Foreskin fibroblast (primary cell): ENCODE measurements at places on chromosomes 2 and 18.

GRCh38 chr2:107430006-107430405, 396.7 kb upstream of the RGPD4 start:
- DNase-seq = no peak

DNA sequence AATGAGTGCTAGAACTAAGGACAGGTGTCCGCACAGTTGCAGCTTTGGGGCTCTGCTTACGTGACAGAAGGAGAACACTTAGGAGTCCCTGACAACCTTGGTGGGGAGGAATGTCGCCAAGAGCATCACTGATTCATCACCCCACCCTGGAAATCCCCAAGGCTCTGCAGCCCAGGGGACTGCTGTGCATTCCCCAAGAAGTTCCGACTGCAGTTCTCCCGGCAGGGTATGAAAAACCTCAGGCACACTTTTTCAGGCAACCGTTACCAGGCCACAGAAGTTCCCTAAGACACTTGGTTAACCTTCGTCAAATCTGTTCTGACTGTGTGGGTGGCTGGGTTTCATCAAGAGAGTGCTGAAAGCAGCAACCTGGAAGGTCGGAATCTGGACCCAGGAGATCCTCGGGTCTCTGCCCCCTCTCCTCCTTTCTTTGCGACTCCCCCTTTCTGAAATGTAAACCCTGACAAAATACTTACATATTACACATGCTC, 192.1 kb upstream of the CXCR4 start:
- no peak for DNase-seq

DNA sequence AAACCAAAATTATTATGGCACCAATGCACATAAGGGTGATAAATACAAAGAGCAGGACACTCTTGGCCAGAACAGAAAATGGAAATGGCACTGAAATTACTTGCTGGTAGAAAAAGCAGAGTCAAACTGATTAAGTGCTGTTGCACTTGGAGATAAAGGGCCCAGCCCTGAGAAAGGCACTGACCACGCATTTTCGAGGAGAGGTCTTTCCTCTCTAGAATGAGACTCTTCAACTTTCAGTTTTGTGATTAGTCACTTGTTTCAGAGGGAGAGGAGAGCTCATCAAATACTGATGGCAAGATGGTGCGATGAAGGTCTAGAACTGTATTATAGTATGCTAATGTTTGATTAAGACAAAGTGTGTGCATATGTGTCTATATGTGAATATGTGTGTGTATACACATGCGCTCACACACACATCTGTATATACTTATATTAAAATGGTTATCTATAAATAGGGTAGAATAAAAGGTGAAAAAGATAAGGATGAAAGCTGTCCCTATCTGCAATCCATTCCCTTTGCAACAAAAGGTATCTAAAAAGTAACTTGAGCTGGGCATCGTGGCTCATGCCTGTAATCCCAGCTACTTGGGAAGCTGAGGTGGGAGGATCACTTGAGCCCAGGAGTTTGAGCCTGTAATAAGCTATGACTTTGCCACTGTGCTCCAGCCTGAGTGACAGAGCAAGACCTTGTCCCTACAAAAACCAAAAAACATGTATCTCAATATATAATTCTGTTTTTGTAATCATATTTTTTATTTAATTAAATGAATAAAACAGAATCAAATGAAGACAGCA, 48.8 kb upstream of the ZDBF2 start:
- DNase-seq = no peak

DNA sequence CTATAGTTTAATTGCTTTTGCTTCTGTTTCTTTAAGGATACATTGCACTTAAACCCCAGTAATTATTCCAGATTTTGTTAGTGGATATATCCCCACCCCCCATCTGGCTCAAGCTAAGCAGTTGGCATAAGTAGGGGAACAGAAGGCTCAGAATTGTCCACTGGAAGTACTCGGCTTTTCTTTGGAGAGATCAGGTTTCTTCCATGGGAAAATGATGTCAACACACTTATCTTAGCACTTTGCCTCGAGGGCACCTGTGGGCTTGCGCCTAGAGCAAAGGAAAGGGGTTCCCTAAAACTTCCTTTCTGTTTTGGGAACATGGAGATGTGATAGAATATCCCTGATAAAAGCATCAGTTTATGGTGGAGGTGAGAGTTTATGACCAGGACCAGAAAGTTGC, 130.6 kb downstream of the FMNL2 start:
- DNase-seq = peak; percentile 37

DNA sequence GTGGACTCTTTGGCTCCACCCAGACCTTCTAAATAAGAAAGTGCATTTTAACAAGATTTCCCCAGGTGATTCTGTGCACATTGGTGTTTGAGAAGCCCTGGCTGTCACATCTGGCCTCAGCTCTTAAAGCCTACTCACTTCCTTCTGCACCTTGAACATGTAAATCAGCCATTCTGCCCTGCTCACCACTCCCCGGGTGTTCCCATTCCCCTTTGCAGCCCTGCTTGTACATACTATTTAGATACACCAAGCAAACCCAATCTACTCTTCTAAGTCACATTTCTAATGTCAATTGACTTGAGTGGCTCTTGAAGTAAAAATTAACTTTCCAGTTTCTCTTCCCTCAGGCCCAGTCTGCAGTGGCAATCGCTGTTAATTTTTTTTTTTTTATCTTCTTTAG, 13.1 kb upstream of the SCN1A start:
- DNase-seq = no peak

- peak; percentile 69 for DNase-seq
Measured at GRCh38 chr2:216690853-216691741, 4.3 kb downstream of the IGFBP5 start.

DNA sequence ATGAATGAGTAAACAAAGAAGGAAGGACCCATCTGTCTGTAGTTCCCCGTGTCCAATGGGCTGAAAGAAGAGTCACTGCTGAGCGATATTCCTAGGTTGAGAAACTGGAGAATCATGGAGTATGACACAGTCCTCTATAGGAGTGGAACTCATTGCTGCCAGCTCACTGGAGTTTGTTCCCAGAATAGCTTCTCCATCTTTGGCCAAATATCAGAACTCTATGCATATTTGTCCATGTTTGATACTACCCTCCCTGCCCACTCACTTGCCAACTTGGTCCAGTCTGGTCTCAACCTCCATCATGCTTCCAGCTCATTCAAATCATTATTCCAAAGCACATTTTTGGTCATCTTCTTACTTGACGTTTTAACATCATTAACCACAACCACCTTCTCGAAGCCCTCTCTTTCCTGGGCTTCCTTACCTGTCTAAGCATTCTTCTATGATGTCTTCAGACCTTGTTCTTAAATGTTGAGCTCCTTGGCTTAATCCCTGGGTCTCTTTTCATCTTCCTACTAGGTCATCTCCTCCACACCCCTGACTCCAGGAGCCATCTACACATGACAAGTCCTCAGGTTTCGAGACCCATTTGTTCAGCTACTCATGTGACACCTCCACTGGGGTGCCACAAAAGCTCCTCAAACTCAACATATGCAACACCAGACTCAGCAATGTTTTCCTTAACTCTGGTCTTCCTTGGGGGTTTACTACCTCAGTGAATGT, 221.6 kb downstream of the MYCN start:
- no peak for DNase-seq

DNA sequence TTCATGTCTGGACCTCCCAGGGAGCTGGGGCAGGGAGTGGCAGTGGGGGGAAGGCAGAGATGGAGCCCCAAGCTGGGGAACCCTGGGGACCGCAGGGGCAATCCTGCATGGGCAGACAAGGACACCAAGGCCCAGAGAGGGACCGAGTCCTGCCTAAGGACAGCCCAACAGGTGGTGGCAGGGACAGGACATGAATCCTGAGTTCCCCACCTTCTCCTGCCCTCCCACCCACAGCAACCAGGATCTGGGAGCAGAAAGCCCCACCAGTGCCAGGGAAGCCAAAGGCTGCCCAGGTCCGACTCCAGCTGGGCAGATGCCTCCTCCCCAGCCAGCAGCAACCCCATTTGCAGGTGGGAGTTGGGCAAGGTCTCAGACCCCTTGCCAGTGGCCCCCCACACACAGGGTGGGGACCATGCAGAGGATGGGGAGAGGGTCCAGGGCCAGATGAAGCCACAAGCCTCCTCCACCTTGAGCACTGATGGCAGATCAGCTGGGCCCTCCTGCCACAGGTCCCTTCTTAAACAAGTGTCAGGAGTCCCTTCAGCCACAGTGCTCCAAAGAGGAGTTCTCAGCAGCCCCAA, 6.3 kb downstream of the ADRA2B start:
- DNase-seq = no peak

DNA sequence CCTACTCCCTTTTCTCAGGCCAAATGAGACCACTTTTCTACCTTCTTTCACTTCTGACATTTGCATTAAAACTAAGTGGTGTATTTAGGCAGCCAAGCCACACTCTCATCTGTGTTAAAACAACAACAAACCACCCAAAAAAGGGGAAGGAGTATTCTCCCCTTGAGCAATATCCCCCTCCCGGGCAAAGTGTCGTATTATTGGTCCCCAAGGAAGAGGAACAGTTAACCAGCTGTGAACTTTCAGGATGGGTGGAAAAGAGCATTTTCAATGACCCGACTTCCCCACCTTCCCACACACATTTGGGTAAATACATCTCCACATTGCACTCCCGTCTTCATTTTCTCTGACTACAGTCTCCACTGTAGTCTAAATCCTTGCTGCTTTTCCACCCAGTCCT, 44.3 kb downstream of the FEZ2 start:
- no peak for DNase-seq

- DNase-seq = no peak
Measured at GRCh38 chr2:155080373-155080772, 381.9 kb downstream of the KCNJ3 start.

- peak; percentile 27 for DNase-seq
Measured at GRCh38 chr2:101400506-101401325, 13.4 kb upstream of the CREG2 start.

DNA sequence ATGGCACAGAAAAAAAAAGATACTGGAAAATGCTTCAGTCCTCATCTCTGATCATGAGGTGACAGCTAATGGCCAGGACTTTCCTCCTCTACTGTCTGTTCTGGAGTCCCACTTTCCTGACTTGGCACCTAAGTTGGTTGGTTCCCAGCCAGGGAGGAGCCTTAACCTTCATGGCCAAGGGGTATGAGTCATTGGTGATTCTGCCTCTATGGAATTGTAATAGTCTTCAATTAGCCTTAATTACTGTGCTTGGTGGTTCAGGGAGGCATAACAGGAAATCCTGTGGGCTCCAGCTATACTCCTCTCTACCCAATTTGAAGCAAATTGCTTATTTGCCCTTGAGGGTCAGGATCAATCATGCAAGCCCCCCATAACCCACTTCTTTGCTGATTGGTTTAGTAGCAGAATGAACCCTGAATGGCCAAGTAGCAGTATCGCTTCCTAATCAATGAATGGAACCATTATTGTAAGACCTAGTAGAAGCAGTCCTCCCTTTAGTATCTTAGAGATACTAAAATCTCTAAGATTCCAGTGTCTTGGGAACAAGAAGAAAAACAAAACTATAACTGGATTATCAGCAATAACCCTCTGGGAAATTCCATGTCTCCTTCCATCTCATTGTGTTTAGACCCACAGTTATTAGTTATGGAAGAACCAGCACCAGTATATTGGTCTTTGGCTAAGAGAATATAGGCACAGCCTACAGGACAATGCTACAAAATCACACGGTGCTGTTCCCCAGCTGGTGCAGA, 109.0 kb downstream of the COL6A3 start:
- DNase-seq = peak; percentile 91

DNA sequence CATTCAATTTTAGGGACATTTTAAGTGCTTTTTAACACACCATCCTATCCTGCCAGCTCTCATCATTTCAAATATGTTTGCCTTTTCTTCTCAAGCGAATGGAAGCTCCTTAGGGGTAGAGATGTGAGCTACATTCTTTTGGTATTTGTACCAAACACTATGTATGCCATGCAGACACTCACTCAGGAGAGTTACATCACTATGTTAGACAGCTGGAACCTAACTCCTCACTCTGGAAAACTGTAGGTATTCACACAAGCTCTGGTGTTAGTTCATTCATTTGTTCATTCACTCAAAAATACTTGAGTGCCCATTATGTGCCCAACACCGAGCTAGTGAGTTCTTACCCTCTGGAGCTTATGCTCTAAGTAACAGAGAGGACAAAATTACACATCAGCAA, 26.4 kb upstream of the RNU4ATAC start:
- no peak for DNase-seq

- no peak for DNase-seq
Measured at GRCh38 chr18:6374340-6374739, 40.4 kb downstream of the L3MBTL4 start.

- peak; percentile 99 for DNase-seq
Measured at GRCh38 chr2:65056215-65057053, at the start of gene CEP68. CEP68 (plus strand) TSS chr2:65056416; CDS start chr2:65069445, 13,029 bp downstream.

DNA sequence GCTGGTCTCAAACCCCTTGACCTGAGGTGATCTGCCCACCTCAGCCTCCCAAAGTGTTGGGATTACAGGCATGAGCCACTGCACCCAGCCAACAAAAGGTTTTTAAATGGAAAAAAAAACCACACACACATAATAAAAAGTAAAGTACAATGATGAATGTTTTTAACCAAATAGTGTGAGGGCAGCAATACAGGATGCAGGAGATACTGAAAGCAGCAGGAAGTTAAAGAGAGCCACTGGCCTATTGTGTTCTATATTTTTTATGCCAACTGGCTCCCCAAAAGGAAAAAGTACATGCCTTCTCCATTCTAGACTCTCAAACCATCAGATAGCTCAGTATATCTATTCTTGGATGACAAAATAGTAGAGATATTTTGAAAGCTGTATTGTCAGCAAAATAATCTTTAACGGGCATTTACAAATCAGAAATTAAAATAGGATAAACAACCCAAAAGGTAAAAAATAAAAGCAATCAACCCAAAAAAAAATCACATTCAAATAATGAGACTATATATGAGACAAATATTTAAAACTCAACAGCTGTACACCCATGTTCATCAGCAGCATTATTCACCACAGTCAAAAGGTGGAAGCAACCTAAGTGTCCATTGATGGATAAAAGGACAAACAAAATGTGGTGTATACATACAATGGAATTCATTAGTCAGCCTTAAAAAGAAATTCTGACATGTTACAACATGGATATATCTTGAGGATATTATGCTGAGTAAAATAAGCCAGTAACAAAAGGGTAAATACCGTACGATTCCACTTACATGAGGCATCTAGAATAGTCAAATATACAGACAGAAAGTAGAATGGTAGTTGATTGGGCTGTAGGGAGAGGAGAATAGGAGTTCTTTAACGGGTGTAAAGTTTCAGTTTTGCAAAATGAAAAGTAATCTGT, 26.2 kb downstream of the GPATCH11 start:
- no peak for DNase-seq

- DNase-seq = no peak
Measured at GRCh38 chr18:6281874-6282273, 132.8 kb downstream of the L3MBTL4 start.

- DNase-seq = peak; percentile 81
Measured at GRCh38 chr18:23499291-23499781, 4.0 kb upstream of the RMC1 start.
